Hypothalamus (tissue), 51 donors: ENCODE measurements at places on chromosomes 7 and 10.

GRCh38 chr7:120662291-120662690 is 195.7 kb downstream of the TSPAN12 start:
- no peak for DNase-seq

GRCh38 chr7:55887821-55888247 is 578 bp downstream of the ZNF713 start:
- no peak for DNase-seq

- no peak for DNase-seq
Measured at GRCh38 chr10:120386896-120387295, 70.1 kb upstream of the PLPP4 start.

DNA sequence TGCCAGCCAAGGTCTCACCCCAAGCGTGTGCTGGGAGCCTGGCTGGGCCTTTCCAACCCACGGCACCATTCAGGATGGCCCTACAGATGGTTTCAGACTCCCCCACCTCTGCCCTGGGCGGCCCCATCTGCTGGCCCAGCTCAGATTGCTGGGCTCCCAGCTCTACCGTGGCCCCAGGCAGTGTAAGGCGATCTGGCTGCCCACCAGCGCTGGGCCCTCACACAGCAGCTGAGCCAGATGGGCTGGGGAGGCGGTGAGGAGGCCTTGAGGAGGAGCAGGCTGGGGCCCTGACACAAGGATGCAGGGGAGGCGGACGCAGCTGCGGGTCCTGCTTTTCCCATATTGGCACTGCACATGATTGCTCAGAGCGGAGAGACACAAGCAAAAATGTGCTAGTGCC is 162.8 kb downstream of the NRF1 start:
- no peak for DNase-seq

DNA sequence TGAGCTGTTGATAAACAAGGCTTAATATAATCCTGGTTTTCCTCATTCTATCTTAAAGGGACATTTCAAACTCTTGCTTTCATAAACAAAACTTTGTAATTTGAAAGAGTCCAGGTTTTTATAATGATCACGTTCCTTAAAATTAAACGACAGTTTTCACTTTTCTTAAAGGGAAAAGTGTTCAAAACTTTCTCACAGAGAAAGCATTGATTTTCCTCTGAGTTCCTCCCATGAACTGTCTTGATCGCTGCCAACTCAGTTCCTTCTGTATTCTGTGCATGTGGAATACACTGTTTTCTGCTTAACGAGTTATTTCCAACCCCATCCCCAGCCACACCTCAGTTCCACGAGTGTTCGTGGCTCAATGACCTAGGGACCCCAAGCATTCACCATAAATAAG is 2.4 kb upstream of the C7orf33 start:
- DNase-seq, result no peak
